ENCODE measurements at places on chromosomes 3 and 15. TPM values are rescaled to one million over a fixed set of nuclear protein-coding genes. Genes with fewer than 3 reads are reported as not detected.

GRCh38 chr3:28824316-28824715 lies 456.6 kb upstream of the RBMS3 start:
- no peak overlapping the region for H3K4me3 ChIP-seq
- H3K4me1 ChIP-seq = no peaks in the 10 kb centered on the region

GRCh38 chr3:54279005-54279583 lies 156.7 kb downstream of the CACNA2D3 start:
- H3K4me1 ChIP-seq = no peaks in the 10 kb centered on the region
- no peak overlapping the region for H3K4me3 ChIP-seq
- H3K36me3 ChIP-seq = no peaks in the 10 kb centered on the region
- H3K27ac ChIP-seq = no peak overlapping the region
- no peak for DNase-seq
- H3K27me3 ChIP-seq = no peaks in the 10 kb centered on the region

DNA sequence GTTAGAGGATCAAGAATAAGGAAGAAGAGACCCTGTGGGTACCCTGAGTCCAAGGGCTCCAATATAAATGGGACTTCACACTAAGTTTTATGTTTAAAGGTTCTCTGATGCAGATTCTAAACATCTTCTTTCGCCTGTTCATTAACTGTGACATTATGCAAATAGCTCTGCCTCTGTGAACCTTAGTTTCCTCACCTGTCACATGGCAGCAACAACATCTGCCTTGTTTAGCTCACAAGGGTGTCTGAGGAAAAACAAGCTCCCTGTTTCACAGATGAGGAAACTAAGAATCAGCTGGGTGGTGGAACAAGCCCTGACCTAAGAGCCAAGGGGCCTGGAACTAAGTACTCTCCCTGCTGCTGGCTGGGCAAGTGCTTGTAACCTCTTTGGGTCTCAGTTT lies 40.8 kb downstream of the GOLGA6L1 start:
- DNase-seq = no peak
- H3K27ac ChIP-seq = no peak overlapping the region
- no peaks in the 10 kb centered on the region for H3K36me3 ChIP-seq
- H3K4me1 ChIP-seq = no peaks in the 10 kb centered on the region

Gene GPR176
- 0.32 TPM for total RNA-seq

DNA sequence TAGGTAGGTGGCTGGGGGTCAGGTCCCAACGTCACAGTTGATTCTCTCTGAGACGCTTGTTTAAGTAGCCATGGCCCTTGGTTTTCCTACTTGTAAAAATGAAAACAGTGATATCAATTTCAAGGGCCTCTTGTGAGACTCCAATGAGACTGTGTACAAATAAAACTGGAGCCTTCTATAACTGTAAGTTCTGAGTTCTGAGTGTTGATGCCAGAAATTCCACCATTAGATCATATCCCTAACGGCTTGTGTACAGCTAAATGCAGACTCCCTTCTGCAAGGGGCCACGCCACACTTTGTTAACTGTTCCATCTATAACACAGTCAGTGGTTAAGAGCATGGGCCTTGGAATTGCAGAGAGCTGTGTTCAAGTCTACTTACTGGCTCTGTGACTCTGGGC lies 267.3 kb downstream of the TLE3 start:
- H3K27ac ChIP-seq = no peak overlapping the region
- H3K4me3 ChIP-seq = no peak overlapping the region
- H3K36me3 ChIP-seq = no peaks in the 10 kb centered on the region
- no peaks in the 10 kb centered on the region for H3K4me1 ChIP-seq
- no peak for DNase-seq
- H3K27me3 ChIP-seq = no peaks in the 10 kb centered on the region

Gene SLC51B
- total RNA-seq = not detected

DNA sequence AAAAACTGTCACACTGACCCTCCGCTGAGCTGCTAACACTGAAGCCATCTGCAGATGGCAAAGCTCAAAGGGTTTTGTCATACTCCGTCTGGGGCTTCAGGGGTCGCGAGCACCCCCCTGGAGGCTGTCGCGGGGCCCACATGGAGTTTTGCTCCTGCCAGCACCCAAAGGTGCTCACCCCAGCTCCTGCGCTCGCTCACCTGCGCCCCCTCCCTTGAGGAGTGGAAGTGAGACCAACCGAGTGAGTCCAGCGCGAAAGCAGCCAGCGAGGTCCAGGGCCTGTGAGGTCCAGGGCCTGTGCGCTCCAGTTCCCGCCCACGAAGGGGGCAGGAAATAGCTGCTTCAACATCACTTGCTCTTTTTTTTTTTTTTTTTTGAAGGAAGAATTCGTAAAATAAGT lies 208.5 kb downstream of the ROBO2 start:
- DNase-seq = peak; percentile 59
- no peaks in the 10 kb centered on the region for H3K4me1 ChIP-seq
- H3K27ac ChIP-seq = no peak overlapping the region
- no peaks in the 10 kb centered on the region for H3K27me3 ChIP-seq

DNA sequence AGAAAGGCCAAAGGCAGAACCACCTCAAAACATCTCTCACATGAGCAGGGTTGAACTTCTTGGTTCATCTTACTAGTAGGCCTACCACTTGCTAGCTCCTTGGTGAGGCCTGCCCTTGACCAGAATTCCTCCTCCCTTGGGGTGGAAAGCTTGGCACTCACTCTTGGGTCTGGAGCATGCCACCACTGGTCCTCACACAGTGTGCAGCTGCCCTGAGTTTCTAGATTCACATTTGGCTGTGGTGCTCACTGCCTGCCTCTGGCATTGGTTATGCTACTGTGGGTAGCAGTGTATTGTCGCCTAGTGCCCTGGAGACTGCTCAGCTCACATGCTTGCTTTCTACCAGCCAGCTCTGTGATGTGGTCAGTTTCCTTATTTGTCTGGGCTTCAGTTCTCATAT lies 23.7 kb downstream of the OXNAD1 start:
- H3K27ac ChIP-seq = no peak overlapping the region
- no peak for DNase-seq
- no peaks in the 10 kb centered on the region for H3K4me1 ChIP-seq
- no peak overlapping the region for H3K4me3 ChIP-seq
- H3K27me3 ChIP-seq = no peaks in the 10 kb centered on the region

Gene MEX3B
- 0.14 TPM for total RNA-seq

GRCh38 chr3:154121701-154122551 lies 736 bp downstream of the ARHGEF26 start:
- no peaks in the 10 kb centered on the region for H3K36me3 ChIP-seq
- peaks cover 10% of the 10 kb centered on the region for H3K4me1 ChIP-seq
- H3K27ac ChIP-seq = no peak overlapping the region
- DNase-seq = peak; percentile 70
- no peaks in the 10 kb centered on the region for H3K27me3 ChIP-seq
- H3K4me3 ChIP-seq = peak overlapping the region; percentile 47

Gene HESX1
- total RNA-seq = 0.22 TPM

DNA sequence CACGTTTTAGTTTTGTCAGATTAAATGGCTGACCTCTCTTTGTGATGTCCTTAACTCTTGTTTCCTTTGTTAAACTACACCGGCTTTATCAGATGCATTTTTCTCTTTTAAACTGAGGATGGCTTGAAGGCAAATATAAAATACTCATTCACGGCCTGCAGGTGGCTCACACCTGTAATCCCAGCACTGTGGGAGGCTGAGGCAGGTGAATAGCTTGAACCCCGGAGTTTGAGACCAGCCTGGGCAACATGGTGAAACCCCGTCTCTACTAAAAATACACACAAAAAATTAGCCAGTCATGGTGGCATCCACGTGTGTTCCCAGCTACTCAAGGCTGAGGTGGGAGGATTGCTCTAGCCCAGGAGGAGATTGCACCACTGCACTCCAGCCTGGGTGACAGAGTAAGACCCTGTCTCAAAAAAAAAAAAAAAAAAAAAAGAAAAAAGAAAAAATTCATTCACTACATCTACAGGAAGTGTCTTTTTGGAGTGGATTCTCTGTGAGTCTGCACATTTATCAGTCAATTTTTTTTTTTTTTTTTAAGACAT lies 34.7 kb upstream of the SACM1L start:
- DNase-seq = no peak
- H3K27ac ChIP-seq = no peak overlapping the region
- no peak overlapping the region for H3K4me3 ChIP-seq
- H3K27me3 ChIP-seq = no peaks in the 10 kb centered on the region
- H3K36me3 ChIP-seq = no peaks in the 10 kb centered on the region
- no peaks in the 10 kb centered on the region for H3K4me1 ChIP-seq

DNA sequence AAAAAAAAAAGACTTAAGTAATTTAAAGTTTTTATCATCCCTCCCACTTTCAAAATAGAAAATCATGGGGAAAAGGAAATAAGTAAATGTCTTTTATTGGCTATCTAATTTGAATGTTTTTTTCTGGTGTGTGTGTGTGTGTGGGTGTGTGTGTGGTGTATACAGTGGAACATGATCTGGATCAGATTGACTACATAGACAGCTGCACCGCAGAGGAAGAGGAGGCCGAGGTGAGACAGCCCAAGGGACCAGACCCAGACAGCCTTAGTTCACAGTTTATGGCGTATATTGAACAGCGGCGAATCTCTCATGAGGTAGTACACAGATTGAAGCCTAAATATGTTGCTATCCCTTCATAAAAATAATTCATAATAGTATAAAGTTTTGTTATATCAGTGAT lies 44.5 kb downstream of the LRCH3 start:
- H3K4me3 ChIP-seq = no peak overlapping the region
- peaks cover 38% of the 10 kb centered on the region for H3K36me3 ChIP-seq
- H3K27me3 ChIP-seq = no peaks in the 10 kb centered on the region
- no peaks in the 10 kb centered on the region for H3K4me1 ChIP-seq

GRCh38 chr15:39095218-39095879 lies 485.5 kb upstream of the THBS1 start:
- no peak overlapping the region for H3K4me3 ChIP-seq
- H3K27me3 ChIP-seq = no peaks in the 10 kb centered on the region
- H3K4me1 ChIP-seq = no peaks in the 10 kb centered on the region
- no peaks in the 10 kb centered on the region for H3K36me3 ChIP-seq
- DNase-seq = no peak
- H3K27ac ChIP-seq = no peak overlapping the region

DNA sequence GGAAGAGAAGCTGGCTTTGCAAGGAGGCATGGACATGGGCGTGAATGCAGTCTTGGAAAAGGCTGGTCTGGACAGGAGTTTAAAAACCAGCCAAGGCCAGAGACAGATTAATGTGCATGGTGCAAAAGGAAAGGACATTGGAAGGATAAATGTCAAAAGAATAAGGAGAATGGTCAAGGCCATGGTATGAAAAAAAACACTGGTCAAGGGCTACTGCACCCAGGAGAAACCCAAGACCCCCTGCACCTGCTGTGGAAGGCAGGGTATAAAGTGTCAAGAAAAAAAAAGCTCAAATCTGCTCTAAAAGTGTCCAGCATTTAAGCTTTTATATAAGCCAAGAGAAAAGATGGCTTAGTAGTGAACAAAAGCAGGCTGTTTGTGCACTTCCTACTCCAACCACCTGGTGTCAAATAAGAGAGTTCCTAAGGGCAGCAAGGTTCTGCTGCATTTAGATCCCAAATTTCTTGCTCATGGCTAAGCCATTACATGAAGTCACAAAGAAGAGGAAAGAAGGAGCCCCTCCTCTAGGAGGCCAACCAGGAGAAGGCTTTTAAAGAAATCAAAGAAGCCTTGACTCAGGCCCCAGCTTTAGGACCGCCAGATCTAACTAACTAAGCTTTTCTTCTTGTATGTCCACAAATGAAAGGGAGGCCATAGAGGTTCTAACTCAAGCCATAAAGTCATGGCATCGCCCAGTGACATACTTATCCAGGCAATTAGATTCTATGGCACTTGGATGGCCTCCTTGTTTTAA lies 16.9 kb downstream of the CCR4 start:
- no peak for DNase-seq
- no peak overlapping the region for H3K27ac ChIP-seq
- H3K27me3 ChIP-seq = no peaks in the 10 kb centered on the region
- no peaks in the 10 kb centered on the region for H3K36me3 ChIP-seq

DNA sequence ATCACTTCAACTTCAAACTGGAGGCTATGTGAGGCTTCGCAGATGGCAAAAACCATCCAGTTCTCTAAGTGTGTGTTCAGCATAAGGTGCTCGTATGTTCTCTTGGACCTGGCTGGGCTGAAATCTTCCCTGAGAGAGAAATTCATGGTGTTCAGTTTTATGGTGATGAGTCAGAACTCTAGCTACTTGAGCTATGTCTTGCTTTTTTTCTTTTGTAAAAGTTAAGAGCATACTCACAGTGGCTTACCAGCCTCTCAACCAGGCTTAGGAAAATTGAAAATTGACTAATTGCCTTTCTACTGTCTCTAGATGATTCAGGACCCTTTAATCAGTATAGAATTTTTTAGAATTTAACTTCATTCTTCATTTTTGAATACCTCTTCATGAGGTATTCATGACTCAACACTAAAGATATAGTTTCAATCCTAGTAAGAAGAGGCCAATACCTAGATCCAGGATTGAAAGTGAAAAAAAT lies 617.5 kb downstream of the TBL1XR1 start:
- H3K27ac ChIP-seq = no peak overlapping the region
- H3K36me3 ChIP-seq = no peaks in the 10 kb centered on the region
- H3K4me3 ChIP-seq = no peak overlapping the region
- H3K27me3 ChIP-seq = no peaks in the 10 kb centered on the region
- no peaks in the 10 kb centered on the region for H3K4me1 ChIP-seq

DNA sequence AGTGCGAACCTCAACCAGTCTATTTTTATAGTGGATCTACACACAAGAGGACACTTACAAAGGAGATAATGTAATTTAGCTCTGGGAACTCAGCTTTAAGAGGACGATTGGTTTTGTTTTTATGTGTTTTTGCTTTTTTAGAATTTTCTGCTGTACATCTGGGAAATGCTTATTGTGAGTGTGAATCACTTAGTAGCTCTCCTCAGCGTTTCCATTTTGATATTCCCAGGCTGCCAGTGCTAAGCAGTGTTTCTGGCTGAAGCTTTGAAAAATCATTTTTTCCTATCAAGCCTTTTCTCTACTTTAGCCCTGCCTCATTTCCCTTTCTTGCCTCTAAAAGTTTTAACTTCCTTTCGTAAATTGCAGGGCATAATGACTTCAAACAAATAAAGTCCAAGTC lies 117.9 kb downstream of the RBMS3 start:
- H3K36me3 ChIP-seq = no peaks in the 10 kb centered on the region
- no peak overlapping the region for H3K27ac ChIP-seq
- no peak overlapping the region for H3K4me3 ChIP-seq
- no peaks in the 10 kb centered on the region for H3K27me3 ChIP-seq

Gene FBLN2
- 3.9 TPM for total RNA-seq

Gene ATRIP
- total RNA-seq = 3.1 TPM

Gene RBP2
- total RNA-seq = 4.7 TPM

Gene GDPGP1
- 2.6 TPM for total RNA-seq

- no peak overlapping the region for H3K4me3 ChIP-seq
- no peaks in the 10 kb centered on the region for H3K4me1 ChIP-seq
- H3K36me3 ChIP-seq = no peaks in the 10 kb centered on the region
- H3K27ac ChIP-seq = no peak overlapping the region
- no peak for DNase-seq
Observed at GRCh38 chr3:57411715-57412114, 119.2 kb upstream of the ASB14 start.

Gene GOLGA6B
- not detected for total RNA-seq

Gene SLC22A14
- 0.12 TPM for total RNA-seq

GRCh38 chr15:69706353-69707097 lies 253.9 kb downstream of the RPLP1 start:
- no peak overlapping the region for H3K27ac ChIP-seq
- DNase-seq = no peak
- H3K36me3 ChIP-seq = no peaks in the 10 kb centered on the region
- H3K4me1 ChIP-seq = no peaks in the 10 kb centered on the region
- H3K4me3 ChIP-seq = no peak overlapping the region

Gene FNDC3B
- total RNA-seq = 67.5 TPM

- H3K4me1 ChIP-seq = peaks cover 11% of the 10 kb centered on the region
- DNase-seq = no peak
- H3K4me3 ChIP-seq = no peak overlapping the region
Observed at GRCh38 chr3:172246107-172246844, 202.0 kb downstream of the GHSR start.

GRCh38 chr3:146142757-146143156 lies 18.2 kb downstream of the PLOD2 start:
- no peak overlapping the region for H3K4me3 ChIP-seq
- DNase-seq = no peak
- no peaks in the 10 kb centered on the region for H3K27me3 ChIP-seq
- peaks cover 6% of the 10 kb centered on the region for H3K4me1 ChIP-seq
- no peak overlapping the region for H3K27ac ChIP-seq

Gene RLBP1
- total RNA-seq = not detected

All from pancreas (tissue), 10 donors.